ENCODE measurements at places on chromosomes 7 and 10. TPM values are rescaled to one million over a fixed set of nuclear protein-coding genes. Genes with fewer than 3 reads are reported as not detected.

The DKK1 gene
- total RNA-seq: not detected

The PTPRN2 gene
- total RNA-seq: 0.79 TPM

The PDE1C gene
- not detected for total RNA-seq

The ZNF727 gene
- 0.19 TPM for total RNA-seq

The VSIR gene
- 70.1 TPM for total RNA-seq

The FGL2 gene
- total RNA-seq: 0.93 TPM

The LIPJ gene
- not detected for total RNA-seq

The CTAGE8 gene
- not detected for total RNA-seq
